Dorsolateral prefrontal cortex (tissue), 122 donors: ENCODE measurements at places on chromosomes 6 and 20.

- DNase-seq = no peak
These were observed 158.1 kb upstream of the FOXQ1 start for GRCh38 chr6:1153696-1154245.

DNA sequence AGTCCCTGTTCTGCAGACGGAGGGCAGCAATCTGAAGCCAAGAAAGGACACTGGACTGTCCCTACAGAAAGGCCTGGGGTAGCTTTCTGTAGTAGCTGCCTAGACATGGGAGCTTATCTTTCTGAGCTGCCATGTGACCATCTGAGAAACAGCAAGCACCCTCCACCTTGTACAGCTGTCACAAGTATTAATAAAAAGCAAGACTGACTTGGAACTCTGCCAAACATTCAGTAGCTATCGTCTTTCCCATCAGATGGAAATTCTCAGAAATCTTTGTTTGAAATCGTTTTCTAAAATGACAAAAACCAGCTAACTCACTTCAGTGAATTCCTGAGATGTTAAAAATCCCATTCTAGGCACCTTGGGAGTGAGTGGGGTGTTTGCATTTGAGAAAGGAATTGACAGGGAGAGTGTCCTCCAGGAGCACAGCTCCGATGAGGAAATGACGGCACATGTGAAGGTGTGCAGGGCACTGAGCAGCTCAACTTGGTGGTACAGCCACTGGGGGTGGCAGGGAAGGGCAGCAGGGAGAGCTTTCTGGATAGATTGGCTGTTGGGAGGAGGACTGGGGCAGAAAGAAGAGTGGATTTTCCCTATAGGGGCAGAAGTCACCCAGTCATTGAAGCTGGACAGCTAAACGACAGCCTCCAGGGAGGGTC is 24.5 kb downstream of the ACSS1 start:
- no peak for DNase-seq

DNA sequence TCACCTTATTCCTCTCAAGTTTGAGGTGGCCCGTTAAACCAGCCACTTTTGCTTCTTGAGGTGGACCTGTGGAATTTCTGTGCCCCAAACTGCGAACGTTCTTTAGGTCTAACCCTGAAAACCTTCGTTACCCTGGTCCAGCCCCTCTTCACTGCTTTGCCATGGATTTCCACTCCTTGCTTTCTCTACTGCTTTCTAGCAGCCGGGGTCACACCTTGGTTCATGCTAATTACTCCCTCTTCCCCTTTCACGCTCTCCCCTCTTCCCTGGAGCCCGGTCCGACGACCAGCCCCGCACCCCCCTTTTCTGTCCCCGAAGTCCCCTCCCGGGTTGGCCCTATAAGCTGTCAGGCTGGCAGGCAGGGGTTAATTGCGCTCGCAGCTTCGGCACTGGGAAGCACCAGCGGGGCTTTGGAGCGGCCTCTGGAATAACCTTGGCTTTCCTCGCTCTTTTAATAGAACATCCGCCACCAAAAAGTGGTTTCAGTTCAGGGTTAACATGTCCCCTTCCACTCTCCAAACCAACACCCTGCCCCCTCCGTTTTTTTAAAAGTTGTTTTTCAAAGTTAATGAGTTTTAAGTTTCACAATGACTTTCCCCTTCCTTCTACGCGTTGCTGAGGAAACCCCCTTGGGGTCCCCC is 1.4 kb upstream of the HIVEP1 start:
- DNase-seq = peak; percentile 49

DNA sequence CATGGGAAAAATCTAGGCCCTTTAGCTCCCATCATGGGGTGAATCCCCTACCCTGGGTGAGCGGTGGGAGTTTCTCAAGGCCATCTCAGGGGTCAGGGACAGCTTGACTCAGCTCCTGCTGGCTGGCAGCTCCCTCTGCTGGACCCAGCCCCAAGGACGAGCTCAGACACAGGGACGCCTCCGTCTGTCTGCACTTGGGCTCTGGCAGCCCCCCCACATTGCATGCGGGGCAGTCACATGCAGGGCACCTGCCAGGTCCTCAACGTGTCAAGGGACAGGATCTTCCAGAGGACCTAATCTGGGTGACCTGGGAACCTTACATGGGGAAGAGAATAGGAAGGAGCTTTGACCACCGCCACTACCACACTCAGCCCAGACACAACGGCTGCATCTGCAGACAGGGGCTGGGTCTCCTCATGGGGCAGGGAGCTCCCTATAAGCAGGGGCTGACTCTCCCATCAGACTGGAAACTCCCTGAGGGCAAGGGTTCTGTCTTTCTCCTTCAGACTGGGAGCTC is 173.4 kb downstream of the MRPL14 start:
- DNase-seq = no peak

DNA sequence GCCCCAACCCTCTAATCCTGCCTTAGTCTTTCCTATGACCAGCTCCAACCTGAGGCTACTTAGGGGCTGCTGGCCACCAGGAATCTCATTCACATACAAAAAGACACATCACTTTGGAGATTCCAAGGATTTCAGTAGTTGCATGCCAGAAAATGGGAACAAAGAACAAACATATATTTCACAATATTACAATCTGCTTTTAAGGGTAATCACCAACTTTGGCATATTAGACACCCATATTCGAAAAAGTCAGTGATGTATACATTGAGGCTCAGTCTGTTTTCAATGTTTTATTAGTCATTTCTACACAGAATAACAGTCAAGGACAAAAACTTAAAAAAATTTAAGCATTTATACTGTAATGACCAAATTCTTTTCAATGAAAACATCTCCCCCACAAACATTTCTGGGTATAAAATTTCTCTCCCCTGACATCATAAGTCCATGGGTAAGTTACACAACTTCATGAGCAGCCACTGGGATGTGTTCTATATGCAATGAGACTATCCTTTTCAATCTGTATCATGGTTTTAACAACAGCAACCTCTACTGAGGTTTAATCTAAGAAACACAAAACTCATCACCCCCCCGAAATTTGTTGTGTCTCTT is 103.5 kb downstream of the MAP7 start:
- DNase-seq = no peak

GRCh38 chr6:149895833-149896271 is 2.1 kb downstream of the RAET1E start:
- DNase-seq = no peak

- DNase-seq = no peak
These were observed 105.5 kb downstream of the PDSS2 start for GRCh38 chr6:107353773-107354382.

DNA sequence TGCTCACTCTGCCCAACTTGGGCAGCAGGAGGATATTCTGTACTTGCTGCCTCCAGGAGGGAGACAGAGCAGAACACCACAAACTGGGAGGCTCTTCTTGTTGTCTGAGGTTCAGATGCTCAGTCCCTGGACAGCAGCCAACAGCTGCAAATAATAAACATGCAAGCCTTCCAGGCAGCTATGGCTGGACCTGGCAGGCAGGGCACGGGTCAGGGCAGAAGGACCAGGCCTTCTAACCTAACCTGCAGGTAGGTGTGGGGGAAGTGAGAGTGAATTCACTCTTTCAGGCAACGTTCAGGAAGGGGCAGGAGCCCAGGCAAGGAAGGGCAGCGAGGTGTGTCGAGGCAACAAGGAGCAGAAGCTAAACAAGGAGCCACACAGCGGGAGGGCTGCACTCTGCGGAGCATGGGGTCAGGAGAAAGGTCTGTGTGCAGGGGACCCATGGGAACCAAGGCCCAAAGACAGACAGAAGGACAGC is 31.5 kb downstream of the NINL start:
- peak; percentile 48 for DNase-seq

- peak; percentile 48 for DNase-seq
These were observed 764 bp upstream of the SNAP25 start for GRCh38 chr20:10217721-10218410.

DNA sequence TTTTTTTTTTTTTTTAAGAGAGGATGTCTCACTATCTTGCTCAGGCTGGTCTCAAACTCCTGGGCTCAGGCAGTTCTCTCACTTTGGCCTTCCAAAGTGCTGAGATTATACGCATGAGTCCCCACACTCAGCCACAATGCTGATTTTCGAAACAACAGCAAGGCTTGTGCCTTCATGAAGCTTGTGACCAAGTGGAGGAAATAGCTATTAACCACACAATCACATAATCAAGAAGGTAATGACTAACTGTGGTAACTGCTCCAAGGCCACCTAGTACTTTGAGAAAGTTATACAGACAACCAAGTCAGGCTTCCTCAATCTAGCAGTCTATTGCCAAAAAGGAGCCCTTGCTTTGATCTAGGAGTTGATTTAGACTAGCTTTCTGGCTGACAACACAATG is 46.3 kb downstream of the SOD2 start:
- DNase-seq = no peak

DNA sequence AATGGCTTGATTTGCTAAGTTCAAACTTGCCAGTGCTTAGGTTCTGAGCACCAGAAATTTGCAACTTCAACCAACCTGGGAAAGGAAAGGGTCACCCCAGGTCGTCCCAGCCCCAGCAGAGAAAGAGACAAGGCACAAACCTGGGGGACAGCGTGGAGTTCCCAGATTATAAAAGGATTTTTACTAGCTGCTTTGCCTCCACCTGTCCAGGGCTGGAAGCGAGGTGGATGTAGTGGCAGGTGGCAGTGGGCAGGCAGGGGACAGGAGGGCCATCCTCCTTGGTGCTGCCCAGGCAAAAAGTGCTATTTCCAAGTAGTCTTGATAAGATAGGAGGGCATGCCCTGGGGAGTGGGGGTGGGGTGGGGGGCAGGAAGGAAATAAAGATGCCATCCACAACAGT is 4.9 kb downstream of the PAX1 start:
- DNase-seq = no peak

GRCh38 chr6:52016915-52017748 is 70.3 kb downstream of the PKHD1 start:
- DNase-seq = no peak

DNA sequence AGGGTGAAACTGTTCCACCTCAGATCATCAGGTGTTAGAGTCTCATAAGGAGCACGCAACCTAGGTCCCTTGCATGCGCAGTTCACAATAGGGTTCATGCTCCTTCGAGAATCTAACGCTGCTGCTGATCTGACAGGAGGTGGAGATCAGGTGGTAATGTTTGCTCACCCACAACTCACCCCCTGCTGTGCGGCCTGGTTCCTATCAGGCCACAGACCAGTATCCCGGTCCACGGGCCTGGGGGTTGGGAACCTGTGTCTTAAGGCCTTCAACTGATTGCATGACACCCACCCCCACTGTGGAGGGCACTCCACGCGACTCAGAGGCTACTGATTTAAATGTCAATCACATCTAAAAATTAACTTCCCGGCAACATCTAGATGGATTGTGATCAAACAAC is 411.2 kb upstream of the SULF2 start:
- DNase-seq = no peak

- no peak for DNase-seq
These were observed 53.6 kb downstream of the ELOVL5 start for GRCh38 chr6:53295176-53295575.

DNA sequence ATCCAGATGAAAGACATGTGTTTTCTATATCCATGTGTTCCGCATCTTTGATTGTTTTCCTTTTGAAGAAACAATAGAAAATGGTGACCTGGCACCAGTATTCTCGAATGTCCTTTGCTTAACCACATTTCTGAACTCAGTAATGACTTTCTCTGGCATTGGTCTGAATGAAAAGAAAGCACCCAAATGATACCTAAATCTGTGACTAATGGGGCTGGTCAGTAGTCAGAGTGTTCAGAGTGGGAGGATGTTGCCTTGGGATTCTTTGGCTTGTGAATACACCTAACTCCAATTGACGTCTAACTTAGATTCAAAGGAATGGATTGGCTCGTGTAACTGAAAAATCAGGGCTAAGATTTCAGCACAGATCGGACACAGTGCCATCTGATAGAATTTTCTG is 27.1 kb downstream of the PARD6B start:
- DNase-seq = no peak

DNA sequence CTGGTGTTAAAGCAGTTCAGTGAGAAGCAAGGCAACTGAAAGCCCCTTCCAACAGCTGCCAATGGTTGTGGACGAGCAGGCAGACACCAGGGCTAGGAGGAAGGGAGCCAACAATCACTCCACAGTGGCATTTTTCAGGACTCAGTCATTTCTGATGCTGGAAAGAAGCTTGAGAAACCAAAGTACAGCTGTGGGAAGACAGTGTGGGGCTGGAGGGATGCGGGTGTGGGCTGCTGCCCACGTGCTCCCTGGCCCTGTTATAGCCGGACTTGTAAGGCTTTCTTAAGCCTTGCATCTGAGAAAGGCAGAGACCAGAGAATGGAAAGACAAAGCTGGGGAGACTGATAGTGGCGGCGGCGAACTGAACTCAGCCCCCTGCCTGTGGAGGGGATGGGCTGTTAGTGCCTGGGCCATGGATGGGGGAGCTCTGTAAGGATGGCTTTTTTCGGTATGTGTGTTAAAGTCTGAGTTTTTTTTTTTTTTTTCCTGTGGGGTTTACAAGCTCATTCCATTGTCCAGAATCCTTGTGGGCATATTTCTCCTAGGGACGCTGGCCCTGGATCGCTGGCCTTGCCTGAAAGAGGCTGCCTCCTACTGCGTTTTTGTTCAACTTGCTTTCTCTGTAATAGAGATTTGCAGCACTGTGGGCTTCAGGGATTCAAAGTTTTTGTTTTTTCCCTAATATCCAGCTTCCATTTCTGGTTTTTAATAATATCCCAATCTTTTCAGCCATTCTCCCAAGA is 91.7 kb downstream of the GJA10 start:
- peak; percentile 62 for DNase-seq

- DNase-seq = no peak
These were observed 298.1 kb upstream of the TCF21 start for GRCh38 chr6:133590814-133591213.
